ENCODE measurements at places on chromosomes 2 and 18.

DNA sequence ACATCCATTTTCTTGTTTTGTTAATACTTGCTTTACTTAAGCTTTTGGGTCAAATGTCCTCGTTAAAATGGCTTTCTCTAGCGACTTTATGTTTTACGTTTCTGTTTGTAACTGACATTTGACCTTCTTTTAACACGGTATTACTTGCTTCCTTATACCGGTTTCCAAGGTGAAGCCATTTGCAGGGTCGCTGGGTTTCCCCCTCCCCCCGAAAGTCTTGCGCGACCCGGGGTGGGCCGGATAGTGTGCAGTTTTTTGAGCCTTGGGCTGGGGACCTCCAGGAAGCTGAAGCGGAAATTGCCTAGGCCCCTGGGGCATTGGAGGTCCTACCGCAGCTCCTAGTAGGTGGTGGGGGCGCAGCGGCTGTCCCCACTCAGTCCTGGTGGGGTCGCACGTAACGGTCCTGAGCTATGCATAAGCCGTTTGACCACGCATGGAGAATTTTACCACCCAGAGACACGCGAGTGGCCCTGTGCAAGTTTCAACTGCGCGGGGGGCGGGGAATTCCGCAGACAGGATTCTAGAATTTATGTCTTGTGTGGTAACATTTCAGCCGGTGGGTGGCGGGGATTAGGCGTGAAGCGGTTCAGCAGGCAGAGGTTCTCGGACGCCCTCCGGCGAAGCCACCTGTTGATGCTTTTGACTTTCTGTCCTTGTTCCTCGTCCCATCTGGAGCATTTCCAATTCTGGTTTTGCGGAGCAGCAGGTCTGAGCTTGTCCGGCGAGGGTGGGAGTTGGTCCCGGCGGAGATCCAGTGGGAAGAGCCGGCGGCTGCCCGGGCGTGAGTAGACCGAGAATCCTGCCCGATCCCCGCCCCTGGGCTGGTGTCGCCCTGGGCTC lies 2.4 kb downstream of the CFLAR start:
- peak; percentile 48 for DNase-seq

DNA sequence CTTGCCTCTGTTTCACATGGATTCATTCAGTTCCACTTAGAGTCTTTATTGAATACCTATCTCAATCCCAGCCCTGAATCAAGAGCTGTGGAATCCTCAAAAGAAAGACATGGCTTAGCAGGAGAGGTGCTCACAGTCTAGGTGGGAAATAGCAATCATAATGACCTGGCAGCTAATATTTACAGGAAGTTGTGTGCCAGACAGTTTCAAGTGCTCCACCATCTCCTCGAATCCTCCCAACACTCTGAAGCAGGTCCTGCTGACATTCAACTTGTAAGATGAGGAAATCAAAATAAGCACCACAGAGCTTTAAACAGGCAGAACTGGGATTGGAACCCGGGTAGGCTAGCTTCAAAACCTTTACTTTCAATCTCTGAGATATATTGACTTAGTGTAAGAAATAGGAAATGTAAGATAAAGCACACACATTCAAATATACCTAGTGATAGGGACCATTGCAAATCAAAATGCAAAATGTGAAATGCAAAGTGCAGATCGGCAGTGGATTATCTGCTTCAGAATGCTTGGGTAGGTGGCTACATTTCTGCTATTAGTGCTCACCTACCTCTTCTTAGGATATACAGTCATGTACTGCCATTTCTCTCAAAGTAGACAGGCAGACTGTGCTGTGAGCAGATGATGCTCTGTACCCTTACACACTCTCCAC lies 182.0 kb downstream of the PRKCE start:
- no peak for DNase-seq

- no peak for DNase-seq
These were observed 165.6 kb downstream of the INHBB start for GRCh38 chr2:120511536-120511935.

GRCh38 chr18:37617623-37618022 lies 52.0 kb upstream of the CELF4 start:
- DNase-seq, result no peak

DNA sequence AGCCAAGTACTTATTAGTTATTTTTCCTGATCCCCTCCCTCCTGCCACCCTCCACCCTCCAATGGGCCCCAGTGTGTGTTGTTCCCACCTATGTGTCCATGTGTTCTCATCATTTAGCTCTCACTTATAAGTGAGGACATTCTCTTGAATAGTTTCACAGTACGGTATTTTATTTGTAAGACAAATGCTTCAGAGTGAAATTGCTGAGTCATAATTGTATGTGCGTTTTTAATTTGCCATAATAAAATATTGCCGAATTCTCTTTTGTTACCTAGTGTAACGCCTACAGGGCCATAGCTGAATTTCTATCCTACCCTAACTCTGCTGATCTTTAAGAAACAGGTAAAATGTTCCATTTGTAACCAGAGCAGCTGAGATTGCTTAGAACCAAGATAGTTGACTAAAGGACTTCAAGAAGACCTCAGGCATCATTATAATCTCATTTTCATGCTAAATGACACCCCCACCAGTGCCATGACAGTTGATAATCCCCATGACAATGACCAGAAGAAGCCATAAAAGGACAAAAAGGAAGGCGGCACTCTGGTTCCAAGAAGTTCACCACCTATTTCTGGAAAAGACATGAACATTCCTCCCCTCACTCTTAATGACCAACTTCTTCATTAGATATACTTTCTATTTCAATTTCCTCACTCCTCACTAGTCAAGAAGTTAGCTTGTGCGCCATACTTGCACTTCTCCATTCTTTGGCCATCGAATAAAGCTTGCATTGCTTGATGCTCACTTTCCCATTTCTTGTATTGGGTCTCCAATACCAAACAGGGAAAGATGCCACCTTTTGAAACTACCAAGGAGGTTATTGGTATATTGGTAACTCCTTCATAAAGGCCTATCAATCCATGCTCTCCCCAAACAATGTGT lies 18.4 kb downstream of the SCN9A start:
- no peak for DNase-seq

DNA sequence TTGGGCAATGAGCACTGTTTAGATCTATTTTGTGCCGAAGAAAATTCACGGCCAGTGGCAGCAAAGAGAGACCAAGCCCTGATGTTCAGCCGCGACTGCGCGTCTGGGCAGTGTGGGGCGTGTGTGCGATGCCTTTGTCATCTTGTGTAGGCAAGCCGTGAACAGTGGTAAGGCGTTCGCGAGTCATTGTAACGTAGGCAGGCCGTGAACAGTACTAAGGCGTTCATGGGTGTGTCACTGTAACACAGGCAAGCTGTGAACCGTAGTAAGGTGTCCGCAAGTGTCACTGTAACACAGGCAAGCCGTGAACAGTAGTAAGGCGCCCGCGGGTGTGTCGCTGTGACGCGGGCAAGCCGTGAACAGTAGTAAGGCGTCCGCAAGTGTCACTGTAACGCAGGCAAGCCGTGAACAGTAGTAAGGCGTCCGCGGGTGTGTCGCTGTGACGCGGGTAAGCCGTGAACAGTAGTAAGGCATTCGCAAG lies 99.9 kb downstream of the NFATC1 start:
- no peak for DNase-seq

GRCh38 chr18:6592522-6592921 lies 137.0 kb upstream of the ARHGAP28 start:
- DNase-seq, result no peak

DNA sequence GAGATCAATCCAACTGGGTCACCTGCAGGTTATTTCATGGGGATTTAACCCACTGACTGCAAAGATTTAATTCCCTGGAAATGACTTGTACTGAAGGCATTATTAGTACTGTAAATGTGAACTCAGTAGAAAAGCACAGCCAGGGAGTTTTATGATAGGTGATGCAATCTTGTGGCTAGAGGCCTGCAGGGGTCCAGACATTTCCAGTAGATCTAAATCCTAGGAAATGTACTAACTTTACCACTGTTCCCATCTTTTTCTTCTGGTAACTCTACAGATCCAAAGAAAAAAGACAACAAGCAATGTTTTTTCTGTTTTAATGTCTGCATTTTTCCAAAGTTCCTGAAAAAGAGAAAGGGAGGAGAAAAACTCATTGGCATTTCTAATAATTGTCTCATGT lies 500.1 kb downstream of the ARHGAP15 start:
- no peak for DNase-seq

DNA sequence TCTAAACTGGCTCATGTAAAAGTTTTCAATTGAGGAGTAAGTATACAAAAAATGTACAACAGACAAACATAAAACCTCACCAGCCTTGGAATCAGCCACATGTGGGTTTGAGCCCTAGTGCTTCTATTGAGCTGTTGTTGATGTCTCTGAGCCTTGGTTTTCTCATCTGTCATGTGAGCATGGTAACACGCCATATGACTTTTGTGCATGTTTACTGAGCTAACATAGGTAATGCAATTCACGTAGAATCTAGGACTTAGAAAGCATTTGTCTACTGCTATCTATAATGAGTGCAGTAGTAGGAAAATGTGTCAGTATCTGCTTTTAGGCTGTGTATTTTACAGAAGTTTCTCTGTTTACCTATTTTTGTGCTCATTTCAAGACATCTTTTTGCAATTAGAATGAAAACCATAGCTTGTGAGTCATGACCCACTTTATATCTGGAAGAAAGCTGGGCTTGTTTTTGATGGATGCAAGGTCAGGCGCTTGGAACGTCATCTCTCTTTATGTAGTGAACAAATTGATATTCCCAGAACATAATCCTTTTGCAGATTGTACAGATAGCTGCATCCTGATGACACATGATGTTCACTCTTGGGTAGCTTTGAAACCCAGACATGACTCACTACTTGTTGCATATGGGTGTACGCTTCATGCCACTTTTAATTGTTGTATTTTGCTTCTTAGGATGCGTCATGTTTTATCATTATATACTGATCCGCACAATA lies 94.3 kb downstream of the RNF144A start:
- DNase-seq, result no peak

- peak; percentile 81 for DNase-seq
These were observed at the start of the genes PECR and TMEM169 for GRCh38 chr2:216081487-216082116. TSS of gene PECR (minus strand) at chr2:216081809. CDS start at chr2:216081741, 68 bp downstream. TSS of gene TMEM169 (plus strand) at chr2:216081919. CDS start at chr2:216095964, 14,045 bp downstream.

DNA sequence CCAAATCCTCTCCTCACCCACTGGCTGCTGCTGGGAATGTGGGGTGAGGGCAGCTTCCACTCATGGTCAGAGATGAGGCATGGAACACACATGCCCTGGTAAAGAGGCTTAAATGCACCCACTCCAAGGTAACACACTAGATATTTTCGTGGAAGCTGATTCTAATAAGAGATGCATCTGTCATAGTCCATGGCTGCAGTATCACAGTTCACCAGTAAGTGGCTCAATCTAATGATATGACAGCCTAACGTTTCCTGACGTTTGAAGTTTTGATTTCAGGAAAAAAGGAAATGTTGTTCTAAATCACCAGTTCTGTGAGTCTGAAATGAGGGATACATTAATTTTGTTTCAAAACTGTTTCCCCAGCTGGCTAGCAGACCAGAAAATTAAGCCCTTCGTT lies 38.2 kb downstream of the LCT start:
- DNase-seq, result no peak

All from 8988T (cell line).